ENCODE measurements at places on chromosomes 2 and 18.

DNA sequence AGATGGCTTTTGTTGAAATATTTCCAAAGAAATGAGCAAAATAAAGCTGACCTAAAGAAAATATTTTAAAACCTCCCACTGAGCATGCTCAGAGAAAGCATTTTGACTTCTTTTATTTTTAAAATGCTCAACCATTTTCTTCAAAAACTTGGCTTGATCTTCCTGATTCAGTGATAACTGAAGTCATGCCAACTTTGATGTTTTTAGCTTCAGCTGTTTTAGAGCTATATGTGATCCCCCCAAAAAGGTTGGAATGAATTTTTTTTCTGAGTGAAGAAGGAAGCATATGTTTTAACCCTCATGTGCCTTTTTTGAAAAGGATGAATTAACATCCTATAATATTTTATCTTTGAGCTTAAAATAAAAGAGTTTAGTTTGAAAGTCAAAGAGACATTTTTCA lies 612.0 kb downstream of the ARHGAP15 start:
- no peak for DNase-seq

DNA sequence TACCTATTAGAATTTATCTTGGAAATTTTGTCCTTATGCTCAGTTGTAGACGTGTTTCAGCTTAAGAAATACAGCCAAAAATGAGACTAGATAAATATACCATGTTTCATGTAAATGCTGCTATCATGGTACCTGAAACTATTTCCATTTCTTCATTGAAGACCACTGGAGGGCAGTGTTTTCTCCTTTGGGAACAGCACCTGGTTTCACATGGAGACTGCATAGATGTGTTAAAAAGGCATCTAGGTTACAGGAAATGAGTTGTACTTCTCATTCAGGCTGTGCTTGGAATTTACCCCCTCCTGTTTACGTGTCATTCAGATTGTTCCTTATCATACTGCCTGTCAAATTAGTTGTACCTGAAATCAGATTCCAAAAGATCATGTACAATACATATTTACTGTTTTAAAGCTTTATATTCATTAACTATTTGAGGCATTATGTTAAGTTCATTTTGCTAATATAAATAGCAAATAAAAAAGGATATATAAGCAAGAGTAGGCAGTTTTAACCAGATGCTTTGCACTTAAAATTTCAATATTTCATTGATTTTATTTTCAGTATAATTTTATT lies 57.3 kb upstream of the PSMD14 start:
- no peak for DNase-seq

DNA sequence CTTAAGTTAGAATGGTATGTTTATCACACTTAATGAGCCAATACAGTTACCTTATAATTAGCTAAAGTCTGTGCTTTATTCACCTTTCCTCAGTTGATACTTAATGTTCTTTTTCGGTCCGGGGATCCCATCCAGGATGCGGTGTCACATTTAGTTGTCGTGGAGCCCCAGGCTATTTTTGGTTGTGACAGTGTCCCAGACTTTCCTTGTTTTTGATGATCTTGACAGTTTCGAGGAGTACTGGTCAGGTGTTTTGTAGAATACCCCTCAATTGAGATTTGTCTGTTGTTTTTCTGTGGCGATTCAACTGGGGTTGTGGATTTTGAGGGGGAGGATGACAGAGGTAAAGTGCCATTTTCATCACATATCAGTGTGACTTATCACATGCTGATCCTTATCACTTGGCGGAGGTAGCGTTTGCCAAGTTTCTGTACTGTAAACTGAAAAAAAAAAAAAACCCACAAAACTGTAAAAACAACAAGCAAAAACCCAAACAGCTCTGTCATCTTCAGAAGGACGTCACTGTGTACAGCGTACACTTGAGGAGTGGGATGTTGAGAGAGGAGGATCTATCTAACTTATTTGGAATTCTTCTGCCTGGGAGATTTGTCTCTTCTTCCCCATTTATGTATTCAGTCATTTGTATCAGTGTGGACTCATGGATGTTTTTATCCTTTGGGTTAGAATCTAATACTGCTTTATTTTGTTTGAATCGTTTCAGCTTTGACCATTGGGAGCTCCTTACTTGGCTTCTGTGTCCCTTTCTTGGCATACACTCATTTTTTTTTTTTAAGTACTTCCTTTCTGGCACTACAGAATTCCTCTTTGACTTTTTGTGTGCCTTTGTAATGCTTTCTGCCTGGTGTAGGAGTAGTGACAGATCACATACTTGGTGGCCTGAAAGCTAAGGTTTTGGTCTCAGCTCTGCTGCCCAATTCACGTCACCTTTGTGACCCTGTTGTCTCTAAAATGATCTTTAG lies 68.1 kb downstream of the FMNL2 start:
- no peak for DNase-seq

DNA sequence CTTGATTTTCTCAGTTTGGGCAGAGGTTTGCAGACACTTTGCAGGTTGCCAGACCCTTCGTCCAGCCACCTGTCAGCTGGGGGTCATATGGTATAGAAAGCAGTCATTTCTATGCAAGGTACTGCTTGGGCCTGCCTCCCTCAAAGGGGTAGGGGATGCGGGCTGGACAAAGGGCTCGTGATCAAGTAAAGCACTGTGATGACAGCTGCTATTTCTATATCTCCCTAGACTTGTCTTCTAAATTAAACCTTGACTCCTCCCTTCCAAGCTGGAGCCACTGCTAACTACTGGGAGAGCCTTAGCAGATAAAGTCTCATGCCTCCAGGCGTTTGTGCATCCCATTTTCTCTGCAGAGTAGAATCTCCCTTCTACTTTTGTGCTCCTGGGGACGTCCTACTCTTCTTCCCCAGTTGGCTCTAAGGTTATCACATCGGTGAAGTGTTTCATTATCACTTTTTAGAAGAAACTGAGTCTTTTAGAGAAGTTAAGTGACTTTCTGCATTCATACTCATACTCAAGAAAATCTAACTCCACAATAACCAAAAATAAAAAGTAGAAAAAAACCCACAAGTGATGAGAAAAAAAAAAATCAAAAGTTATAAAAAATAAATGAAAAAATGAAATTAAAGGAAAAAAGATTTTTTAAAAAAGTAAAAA lies 710 bp upstream of the XRCC5 start:
- DNase-seq = peak; percentile 52

GRCh38 chr2:221572821-221573429 lies 821 bp upstream of the EPHA4 start:
- DNase-seq = no peak

DNA sequence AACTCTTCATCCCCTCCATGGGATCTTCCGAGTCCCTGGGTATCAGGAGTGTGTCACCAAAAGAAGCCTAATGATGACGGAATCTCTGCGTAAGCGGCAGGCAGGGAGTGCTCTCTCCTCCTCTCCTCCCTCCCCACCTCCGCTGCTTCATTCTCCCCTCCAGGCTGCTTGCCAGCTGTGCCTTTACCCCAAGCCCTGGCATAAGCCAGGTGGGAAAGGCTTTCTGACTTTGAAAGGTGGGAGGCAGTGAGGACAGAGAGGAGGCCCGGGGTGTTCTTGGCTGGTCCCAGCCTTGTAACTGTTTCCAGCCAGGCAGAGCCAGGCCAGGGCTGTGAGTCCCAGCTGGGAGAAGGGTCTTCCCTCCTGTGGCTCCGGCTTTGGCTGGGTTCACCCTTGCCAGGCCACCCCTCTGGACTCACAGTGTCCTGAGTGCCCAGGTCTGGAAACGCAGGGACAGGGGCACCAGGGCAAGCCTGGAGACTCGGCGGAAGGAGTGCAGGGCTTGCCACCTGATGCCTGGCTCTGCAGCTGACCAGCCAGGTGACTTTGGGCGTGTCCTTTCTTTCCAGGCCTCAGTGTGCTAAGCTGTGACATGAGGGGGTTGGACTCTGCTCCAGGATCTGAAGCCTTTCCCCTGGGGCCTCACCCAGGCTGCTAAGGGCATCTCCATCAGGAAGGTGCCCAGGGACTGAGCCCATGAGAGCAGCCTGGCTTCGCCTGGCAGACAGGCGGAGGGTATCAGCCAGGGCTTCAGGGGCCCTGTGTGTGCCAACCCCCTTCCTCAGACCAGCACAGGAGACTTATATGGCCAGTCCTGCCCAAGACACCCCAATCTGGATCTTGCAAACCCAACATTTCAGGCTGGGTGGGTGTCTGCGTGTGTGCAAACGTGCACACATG lies 32.7 kb upstream of the HPCAL1 start:
- no peak for DNase-seq

GRCh38 chr2:198371329-198371728 lies 566.9 kb downstream of the PLCL1 start:
- DNase-seq = no peak

- DNase-seq = no peak
Observed at GRCh38 chr18:22604390-22604985, 186.8 kb upstream of the CTAGE1 start.

DNA sequence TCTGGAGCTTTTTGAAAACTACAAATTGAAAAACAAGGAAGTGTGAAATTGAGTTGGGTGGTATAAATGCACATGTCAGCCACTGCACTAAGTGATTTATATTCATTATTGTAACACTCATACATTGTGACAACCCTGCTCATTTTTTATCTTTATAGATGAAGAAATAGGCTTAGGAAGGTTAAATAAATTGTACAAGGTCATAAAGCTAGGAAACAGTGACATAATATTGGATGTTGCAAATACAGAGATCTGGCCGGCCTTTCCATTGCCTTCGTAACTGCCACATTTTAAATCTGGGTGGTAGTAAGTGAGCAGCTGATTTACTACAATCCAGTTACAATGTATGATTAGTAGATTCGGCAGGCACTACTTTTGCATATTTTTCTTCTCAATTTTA lies 76.6 kb upstream of the LPIN2 start:
- no peak for DNase-seq

DNA sequence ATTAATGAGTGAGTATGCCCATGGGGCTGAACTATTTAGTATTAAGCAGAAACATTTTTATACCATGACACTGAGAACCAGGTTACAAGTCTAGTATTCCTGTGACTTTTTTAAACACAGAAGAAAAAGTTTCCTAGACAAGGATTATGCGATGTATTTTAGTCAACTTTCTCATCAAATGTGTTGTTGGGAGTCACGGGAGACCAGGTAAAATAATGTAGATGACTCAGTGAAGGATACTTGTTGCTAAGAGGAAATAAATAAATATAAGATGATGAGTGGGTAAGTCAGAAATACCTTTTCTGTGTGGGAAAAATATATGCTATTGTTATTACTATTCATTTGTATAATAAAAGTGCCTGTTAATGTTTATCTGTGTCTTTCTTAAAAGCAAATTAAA lies 23.4 kb downstream of the MBD5 start:
- no peak for DNase-seq

Data from retina (tissue), 1 donor.